ENCODE measurements at places on chromosomes 5 and 9.

DNA sequence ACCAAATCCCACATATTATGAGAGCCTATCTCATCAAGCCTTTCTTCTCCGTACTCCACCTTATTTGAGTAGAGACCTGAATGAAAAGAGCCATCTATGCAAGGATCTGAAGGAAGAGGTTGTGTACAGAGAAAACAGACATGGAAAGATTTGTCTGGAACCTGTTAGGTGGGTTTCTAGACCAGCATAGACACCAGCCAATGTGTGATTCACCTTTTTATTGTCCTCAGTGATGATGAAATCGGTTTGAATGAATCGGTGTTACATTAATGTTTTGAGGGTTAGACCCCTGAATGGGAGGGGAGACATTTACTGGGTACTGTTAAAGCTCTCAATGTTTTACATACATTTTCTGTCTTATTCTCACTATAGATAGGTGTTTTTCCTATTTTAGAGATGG is 223.6 kb downstream of the NMUR2 start:
- no peak for DNase-seq

DNA sequence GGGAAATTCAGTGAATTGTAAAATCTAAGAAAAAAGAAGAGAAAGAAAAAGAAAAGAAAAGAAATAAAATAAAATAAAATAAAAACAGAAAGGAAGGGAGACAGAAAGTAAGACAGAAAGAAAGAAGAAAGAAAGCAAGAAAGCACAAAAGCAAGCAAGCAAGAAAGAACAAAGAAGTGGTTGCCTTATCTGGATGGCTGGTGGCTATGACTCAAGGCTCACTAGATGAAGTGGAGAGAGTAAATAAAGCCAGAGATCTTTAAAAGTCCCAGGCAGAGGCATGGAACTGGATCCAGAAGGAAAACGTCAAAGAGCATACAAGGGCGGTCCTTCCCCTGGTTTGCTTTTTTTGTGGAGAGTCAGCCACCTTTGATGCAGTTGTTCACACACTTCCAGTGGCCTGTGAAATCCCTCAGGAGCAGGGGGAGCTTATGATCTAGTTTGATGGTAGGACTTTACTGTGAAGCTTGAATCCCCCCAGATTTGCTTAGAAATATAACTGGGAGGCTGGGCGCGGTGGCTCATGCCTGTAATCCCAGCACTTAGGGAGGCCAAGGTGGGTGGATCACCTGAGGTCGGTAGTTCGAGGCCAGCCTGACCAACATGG is 176.7 kb upstream of the HMHB1 start:
- no peak for DNase-seq

DNA sequence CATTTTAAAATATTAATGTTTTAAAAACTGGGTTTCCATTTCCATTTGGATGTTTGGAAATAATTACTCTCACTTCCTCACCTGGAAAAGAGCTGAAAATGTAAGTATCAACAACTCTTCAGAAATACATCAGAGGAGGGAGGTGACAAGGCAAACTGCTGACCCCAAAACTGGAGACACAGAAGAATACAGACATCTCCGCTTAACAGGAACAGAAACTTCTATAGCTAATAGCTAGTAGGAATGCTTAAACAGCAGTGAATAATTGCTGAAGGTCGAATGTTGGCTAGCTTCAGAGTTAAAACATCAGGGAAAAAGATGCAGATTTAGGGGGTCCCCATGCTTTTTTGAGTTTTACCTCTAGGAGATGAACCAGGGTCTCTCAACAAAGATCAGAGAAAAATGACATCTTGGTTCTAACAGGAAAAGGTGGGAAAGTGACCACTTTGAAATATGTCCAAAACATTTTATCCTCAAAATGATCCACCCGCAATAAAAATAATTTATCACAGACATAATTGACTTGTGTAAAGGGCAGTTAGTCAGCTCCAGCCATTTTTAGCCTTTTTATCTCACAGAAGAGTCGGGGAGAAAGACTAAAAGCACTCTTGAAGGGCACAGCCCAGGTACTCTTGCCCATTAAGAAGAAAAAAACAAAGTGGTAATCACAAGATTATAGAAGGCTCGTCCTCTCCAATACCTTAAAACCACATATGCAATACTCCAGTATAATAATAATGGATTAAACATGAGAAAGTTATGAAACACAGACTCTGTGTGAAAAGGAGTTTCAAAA is 1474.9 kb downstream of the EFNA5 start:
- no peak for DNase-seq

- no peak for DNase-seq
Measured at GRCh38 chr5:127423173-127423798, 94.2 kb upstream of the PRRC1 start.

DNA sequence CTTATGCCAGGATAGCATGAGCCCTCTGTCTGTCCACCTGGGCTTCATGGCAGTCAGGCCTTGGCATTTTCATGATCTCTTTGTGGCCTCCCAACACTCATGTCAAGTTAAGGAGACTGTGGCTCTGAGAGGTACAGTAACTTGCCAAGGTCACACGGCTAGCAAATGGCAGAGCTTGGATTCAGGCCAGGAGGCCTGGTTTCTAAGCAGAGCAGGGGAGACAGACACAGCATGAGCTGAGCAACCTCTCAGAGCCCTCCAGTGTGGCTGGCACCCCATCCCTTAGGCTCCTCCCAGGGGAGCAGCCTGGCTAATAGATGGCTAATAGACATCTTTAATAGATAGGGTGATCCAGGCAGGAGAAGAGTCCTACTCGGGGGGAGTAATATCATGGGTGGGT is 4.1 kb downstream of the SYNPO start:
- no peak for DNase-seq
